CD8-positive, alpha-beta memory T cell (primary cell): ENCODE measurements at places on chromosomes 7 and 10. TPM values are rescaled to one million over a fixed set of nuclear protein-coding genes. Genes with fewer than 3 reads are reported as not detected.

DNA sequence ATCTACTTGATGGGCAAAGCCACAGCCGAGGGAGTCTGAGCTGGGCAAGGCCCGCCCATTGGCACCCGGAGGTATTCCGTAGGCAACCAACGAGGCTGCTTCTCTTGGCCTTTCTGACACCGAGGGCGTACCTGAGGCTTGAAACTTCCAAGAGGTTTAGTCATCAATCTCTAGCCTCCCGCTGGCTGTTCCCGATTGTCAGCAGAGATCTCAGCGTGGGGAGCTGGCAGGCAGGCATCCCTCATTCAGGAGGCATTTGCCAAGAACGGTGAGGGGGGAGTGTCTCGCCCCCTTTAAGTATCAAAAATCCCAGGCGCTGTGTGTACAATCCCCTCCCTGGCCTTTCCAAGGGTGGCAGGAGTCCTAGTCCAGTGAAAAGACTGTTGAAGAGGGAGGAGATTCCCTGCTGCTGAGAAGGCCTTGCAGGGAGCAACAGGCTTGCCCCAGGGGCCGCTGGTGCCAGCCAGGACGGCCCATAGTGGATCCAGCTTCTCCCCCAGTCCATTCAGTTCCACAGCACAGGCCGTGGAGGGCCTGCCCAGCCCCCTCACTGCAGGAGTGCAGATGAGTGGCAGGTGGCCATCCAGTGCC is 39.7 kb downstream of the OAT start:
- no peak for DNase-seq

DNA sequence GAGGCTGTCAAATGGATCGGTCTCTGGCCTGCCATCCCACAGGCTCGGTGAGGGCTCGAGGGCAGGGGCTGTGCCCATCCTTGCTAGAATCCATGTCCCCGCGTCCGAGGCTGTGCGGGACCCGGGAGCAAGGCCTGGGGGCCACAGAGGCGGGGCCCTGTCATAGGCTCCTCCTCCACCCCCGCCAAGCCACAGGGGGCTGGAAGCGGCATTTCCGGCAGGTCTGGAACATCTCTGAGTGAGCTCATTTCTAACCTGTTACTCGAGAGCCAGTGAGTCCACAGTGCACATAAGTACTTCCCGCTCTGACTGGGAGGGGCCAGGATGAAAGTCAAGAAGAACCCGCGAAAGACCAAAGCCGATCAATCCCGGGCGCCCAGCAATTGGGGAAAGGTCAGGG is 57.6 kb downstream of the NKX6-2 start:
- no peak for DNase-seq

Gene ST8SIA6
- not detected for total RNA-seq

- no peak for DNase-seq
These were observed 174.5 kb upstream of the HDAC9 start for GRCh38 chr7:18320971-18321567.

- no peak for DNase-seq
These were observed 20.6 kb upstream of the CCNJ start for GRCh38 chr10:96022739-96023138.

Gene ODAD2
- total RNA-seq, result 0.20 TPM

DNA sequence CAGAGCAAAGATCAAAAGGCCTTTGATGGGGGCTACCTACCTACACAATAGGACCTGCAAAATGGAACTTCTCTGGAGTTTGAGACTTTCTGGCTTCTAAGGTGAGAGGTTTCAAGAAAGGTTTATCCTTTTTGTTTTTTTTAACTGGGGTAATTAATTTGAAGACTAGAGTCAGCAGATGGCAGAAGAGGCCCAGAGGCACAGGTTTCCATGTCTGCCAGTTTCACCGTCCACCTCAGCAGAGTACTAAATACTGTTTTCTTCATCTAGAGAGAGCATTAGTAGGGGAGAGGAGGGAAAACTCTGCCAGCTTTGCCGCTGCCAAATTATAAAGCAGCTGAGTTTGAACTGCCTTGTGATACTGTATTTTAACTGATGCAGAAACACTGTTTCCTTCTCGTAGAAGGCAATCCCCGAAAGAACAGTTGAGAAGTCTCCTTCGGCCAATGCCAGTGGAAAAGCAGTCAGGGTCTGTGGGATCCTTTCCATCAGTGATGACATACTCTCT is 138.7 kb downstream of the SLC25A13 start:
- no peak for DNase-seq

DNA sequence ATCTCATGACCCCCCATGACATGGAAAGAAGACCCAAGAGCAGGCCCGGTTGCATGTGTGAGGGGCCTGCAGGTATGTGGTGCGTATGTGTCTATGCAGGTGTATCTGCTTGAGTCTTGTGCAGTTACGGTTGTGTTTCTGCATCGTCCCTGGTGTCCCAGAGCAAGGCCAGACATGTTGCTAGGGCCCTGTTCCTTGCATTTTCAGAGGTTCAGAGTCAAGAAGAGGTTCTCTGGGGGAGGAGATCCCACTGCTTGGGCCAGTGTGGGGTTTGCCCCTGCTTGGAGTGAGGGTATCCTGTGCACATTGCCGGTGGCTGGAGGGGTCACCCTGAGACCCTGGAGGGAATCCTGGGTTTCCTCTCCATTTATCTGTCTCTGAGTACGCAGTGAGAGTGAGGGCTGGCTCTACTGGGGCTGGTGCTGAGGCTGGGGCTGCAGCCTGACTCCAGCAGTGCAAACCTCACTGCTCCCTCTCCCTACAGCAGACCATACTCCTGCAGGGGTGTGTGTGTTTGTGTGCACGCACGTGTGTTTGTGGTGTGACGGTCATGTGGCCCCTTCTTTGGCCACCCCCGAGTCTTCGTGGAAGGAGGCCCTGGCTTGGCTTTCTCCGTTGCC is 4.1 kb downstream of the TRIM8 start:
- no peak for DNase-seq

- no peak for DNase-seq
These were observed 856.4 kb downstream of the LRMDA start for GRCh38 chr10:76287856-76288255.

DNA sequence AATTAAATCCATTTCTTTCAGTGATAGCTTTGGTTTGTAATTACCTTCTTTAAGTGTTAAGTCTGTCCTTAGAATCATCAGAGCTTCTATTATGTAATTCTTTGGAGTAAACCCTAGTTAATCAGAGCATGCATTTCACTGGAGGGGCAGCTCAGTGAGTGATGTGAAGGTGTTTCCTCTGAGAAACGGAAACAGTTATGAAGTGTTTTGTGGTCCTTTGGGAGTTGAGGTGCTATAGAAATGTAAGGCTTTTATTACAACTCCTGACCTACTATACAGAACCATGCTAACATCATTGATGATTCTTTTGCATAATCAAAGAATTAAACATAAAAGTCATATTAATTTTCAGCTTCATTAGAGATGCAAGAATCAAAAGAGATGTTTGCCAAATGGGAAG is 141.5 kb downstream of the EXOC4 start:
- no peak for DNase-seq

DNA sequence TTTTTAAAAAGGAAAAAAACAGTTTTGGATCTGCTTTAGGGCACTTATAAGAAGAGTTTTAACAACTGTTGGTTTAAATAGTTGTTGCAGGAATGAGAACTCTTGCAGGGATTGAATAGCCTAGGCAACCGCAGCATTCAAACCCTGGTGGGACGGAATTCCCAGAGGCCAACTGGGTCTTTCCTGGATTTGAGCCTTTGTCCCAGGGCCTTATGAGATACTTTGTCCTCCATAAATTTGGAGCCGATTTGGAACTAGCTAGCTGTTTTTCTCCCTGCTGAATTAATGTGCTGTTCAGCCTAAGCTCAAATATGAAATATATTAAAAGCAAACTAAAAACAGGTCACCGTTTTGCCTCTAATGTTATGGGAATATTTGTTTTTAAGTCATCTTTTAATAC is 109.6 kb downstream of the LRMDA start:
- no peak for DNase-seq

DNA sequence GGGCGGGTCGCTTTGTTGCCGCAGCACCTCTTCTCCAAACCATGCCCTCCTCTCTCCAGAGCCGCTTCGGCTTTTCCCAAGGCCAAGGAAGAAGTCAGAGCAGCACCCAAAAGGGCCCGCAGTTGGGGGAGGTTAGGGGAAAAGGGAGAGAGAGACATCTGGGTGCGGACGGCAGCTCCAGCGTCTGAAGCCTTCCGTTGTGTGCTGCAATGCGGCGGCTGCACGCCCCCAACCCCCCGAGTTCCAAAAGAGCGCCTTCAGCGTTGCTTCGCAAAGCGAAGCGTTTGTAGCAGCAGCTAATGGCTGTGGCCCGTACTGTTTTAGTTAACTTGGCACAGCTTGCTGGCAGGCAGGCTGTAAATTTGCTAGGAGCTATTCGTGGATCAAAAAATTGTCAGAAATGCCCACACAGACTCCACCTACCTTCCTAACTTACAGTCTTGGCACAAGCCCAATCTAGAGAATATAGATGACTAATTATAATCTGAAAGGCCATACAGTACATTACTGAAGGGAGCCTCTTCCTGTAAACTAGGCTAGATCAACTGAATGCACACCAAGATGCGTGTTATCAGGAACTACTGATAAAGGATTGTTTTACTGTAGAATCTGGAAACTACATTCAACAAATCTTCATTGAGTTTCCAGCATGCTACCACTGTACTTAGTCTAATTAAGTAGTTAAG is 1.1 kb upstream of the KBTBD2 start:
- DNase-seq, result peak; percentile 16

Gene ZNF365
- total RNA-seq, result 0.53 TPM

DNA sequence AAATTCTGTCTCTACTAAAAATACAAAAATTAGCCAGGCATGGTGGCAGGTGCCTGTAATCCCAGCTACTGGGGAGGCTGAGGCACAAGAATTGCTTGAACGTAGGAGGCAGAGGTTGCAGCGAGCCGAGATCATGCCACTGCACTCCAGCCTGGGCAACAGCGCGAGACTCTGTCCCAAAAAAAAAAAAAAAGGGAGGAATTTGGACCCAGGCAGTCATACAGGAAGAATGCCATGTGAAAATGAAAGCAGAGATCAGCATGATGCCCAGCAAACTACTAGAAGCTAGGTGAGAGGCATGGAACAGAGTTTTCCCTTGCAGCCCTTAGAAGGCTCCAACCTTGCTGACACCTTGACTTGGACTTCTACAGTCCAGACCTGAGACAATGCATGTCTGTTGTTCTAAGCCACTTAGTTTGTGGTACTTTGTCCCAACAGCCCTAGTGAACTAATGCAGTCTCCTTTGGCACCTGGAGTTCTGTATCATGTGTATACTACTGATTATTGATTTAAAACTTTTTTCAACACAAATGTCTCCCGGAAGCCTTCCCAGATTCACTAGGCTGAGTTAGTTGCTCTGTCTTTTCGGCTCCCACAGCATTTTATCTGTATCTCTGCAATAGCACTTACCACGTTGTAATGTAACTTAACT is 10.2 kb upstream of the BAG3 start:
- no peak for DNase-seq

Gene CNOT4
- total RNA-seq, result 21.8 TPM

DNA sequence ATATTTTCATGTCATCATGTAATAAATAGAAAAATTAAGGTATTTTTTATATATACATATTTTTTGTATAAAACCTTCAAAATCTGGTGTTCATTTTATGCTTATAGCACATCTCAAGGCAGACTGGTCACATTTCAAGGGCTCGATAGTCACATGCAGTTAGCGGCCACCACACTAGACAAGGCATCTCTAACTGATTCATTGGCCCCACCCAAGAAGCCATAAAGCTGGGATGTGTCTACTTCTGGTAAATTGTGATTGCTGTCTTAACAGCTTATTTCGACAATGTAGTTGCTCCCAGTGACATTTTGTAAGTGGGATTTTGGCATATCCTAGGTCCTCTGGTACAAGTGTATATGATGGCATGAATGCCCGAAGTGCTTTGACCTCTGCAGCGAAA is 168.7 kb downstream of the FRMD4A start:
- no peak for DNase-seq

Gene CLEC5A
- 0.29 TPM for total RNA-seq

GRCh38 chr7:153638821-153639435 is 413.3 kb upstream of the DPP6 start:
- DNase-seq, result no peak

DNA sequence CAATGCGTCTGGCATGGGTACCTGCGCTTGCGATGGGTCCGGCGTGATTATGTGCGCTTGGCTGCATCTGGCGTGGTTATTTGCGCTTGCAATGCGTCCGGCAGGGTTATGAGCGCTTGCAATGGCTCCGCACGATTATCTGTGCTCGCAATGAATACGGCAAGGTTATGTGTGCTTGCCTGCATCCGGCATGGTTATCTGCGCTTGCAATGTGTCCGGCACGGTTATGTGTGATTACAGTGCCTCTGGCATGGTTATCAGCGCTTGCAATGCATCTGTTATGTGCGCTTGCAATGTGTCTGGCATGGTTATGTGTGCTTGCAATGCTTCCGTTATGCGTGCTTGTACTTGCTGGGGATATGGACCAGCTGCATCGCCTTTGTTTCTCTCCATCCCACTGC is 37.7 kb downstream of the RBAK start:
- no peak for DNase-seq

DNA sequence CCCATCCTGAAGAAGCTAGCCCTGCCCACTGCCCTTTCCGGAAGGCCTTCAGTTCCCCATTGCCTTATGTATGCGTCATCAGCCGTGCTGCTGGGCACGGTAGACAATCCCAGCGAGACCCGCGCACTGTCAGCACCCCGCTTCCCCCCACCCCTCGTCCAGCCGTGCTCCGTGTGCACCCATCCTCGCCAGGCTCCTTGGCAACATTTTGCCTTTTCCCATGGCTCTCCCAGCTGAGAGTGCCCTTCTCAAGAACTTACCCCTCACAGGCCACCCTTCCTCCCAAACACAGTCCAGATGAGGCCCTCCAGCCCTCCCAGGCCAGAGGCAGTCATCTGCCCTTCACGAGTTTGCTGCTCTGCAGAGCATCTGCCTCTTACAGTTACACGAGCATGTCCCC is 633.8 kb upstream of the FOXK1 start:
- no peak for DNase-seq

GRCh38 chr10:3853016-3853415 is 68.0 kb upstream of the KLF6 start:
- no peak for DNase-seq

Gene CPA4
- total RNA-seq, result not detected

GRCh38 chr10:18582803-18583202 is 68.6 kb downstream of the NSUN6 start:
- no peak for DNase-seq

- DNase-seq, result no peak
These were observed 613.9 kb upstream of the CELF2 start for GRCh38 chr10:10403762-10404161.

- DNase-seq, result no peak
These were observed 37.7 kb upstream of the INSIG1 start for GRCh38 chr7:155259866-155260497.

DNA sequence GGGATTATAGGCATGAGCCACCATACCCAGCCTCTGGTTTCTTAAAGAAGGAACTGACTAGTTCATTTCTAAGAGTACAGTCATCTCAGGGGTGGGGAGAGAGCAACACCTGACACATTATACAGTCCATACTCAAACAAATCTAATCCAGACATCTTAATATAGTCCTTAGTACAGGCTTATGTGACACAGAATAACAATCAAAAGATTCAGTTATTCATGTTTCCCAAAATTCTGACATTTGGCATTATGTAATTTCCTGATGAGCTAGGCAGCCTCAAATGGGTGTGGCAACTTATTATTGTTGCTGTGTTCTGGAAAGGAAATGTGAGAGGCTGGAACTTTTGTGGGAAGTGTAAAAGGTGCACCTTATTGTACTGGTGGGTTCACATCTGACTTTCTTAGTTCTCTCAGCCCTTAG is 116.3 kb downstream of the WDFY4 start:
- DNase-seq, result no peak

Gene SRI
- total RNA-seq, result 255 TPM

Gene LIPM
- not detected for total RNA-seq

GRCh38 chr10:110416776-110417711 is 80.7 kb upstream of the DUSP5 start:
- no peak for DNase-seq

Gene OR9A2
- total RNA-seq, result not detected

- DNase-seq, result no peak
These were observed 107.5 kb downstream of the TNS3 start for GRCh38 chr7:47474211-47474936.

Gene ADRA2A
- total RNA-seq, result not detected
